ENCODE measurements at places on chromosomes 6 and 20.

GRCh38 chr6:77341058-77341986 is 122.0 kb downstream of the HTR1B start:
- DNase-seq: no peak

DNA sequence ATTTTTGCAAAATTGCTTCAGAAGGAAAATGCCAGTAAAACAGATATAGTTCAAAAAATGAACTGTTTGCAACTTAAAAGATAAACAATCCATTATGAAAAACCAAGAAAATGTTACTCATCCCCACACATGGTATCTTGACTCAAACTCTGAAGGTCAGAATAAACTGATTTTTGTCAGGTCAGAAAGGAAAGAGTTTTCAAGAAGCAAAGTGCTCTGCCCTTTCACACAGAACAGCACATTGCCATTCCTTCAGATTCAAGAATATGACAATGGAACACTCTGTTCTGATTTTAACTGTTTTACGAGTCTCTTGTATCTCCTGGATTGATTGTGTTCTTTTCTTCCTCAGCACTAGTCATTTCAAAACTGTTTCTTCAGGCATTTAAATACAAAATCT is 33.8 kb upstream of the NT5E start:
- no peak for DNase-seq

GRCh38 chr6:5634525-5634924 is 372.2 kb downstream of the NRN1 start:
- DNase-seq: no peak

GRCh38 chr6:122647765-122648164 is 37.6 kb downstream of the PKIB start:
- no peak for DNase-seq

DNA sequence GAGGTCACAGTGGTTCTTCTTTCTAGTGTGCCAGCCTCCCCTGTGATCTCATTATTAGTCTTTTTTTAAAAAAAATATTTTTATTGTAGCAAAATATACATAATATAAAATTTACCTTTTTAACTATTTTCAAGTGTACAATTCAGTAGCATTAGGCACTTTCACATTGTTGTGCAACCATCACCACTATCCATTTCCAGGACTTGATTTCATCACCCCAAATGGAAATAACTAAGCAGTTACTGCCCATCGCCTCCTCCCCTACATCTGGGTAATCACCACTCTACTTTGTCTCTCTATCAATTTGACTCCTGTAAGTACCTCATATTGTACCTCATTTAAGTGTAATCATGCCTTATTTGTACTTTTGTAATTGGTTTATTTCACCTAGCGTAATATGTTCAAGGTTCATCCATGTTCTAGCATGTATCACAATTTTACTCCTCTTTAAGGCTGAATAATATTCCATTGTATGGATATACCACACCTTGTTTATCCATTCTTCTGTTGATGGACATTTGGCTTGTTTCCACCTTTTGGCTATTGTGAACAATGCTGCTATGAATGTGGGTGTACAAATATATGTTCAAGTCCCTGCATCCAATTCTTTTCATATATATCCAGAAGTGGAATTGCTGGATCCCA is 68.6 kb upstream of the FYN start:
- no peak for DNase-seq

DNA sequence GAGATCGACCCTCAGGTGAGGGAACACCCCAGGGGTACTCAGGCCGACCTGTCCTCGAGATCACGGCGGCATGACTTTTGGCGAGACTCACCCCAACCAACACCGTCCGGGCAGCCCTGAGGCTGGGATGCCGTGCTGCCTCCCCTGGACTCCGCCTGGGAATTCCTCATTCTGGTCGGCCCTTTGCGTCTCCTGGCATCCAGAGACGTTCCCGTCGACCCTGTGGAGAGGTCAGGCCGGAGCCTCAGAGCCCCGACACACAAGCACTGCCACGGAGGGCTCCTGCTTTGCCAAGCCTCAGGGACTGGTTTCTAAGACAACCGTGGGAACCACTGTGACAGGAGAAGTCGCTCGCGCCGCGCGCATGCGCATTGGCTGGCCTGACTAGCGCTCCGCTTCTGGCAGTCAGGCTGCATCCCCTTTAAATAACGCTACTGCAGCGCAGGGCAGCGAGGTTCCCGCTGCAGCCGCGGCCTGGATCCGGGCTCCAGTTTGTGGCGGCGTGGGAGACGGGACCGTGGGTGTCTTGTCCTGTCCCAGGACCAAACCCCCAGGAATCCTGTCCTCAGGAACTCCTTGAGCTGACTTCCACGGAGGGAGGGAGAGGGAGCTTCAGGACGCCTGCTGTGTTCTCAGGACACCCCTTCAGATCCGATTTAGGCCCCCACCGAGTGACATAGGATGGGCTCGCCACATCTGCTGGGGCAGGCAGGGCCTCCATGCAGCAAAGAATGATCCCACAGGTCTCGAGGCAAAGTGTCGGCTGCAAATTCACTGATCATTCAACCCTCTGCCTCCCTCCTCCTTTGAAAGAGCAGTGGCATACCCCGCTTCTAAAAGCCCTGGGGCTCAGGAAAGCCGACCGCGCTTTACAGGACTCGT is 163.2 kb upstream of the ZNF337 start:
- peak; percentile 70 for DNase-seq

DNA sequence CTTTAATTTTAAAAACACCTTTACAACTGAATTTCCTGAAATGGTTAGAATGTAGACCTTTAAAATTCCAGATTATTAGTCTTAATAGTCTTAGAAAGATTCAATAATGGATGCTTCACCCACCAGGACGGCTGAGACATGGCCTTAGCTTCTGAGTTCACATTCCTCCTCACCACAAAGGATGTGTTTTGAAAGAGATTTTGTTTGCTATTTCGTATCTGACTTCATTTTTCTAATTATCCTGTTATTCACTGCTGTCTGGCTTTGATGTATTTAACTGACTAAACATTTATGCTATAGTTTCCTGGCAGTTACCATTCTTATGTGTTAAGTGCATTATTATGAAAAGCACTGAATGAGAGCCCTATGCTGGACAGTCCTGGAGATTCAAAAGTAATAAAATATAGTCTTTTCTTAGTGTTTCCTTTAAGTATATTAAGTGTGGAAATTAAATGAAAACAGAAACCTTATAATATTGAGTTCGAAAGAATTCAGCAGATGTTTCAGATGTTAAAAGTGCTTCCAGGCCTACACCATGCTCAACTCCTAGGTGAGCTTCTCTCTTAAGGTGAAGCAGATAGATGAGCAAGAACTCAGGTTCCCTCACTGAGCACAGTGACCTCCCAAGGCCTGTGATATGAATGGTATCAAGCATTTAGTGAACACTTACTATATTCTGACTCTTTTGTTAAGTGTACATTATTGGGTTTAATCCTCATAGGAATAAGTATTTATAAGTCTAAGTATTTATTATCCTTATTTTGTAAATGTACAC is 40.3 kb downstream of the MAP3K4 start:
- no peak for DNase-seq

DNA sequence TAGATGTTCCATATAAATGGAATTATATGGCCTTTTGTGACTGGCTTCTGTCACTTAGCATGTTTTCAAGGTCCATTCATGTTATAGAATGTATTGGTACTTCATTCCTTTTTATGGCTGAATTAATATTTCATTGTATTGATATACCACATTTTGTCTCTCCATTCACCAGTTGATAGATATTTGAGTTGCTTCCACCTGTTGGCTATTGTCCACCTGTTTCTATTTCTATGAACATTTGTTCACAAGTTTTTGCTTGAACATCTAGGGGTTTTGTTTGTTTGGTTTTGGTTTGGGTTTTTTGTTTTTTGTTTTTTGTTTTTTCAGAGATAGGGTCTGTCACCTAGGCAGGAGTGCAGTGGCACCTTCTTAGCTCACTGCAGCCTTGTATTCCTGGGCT is 23.2 kb downstream of the WFDC3 start:
- DNase-seq: no peak

DNA sequence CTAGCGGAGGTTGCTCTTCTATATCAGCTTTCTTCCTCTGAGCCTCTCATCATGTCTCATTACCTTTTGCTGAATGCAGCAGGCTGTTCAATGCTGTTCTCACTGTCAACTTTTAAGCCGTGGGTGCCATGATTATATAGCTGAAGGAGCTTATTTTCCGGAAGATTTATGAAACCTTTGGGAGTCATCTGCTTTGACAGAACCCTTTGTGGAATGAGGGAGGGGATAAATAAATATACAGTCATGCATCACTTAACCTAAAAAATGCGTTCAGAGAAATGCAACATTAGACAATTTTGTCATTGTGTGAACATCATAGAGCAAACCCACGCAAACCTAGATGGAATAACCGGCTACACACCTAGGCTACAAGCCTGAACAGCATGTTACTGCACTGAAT is 102.2 kb upstream of the AKAP12 start:
- DNase-seq: no peak

- no peak for DNase-seq
These were observed 48.6 kb downstream of the ABHD12 start for GRCh38 chr20:25341716-25342680.

GRCh38 chr6:134199848-134200606 is 117.9 kb downstream of the SGK1 start:
- peak; percentile 39 for DNase-seq

Measured in GM13976 (cell line).